Activated naive CD4-positive, alpha-beta T cell treated with Interleukin-2 at 50 U/mL for 16 hours (primary cell): ENCODE measurements at places on chromosomes 7 and 10.

- DNase-seq: no peak
Measured at GRCh38 chr7:129751916-129752315, 140.4 kb downstream of the NRF1 start.

DNA sequence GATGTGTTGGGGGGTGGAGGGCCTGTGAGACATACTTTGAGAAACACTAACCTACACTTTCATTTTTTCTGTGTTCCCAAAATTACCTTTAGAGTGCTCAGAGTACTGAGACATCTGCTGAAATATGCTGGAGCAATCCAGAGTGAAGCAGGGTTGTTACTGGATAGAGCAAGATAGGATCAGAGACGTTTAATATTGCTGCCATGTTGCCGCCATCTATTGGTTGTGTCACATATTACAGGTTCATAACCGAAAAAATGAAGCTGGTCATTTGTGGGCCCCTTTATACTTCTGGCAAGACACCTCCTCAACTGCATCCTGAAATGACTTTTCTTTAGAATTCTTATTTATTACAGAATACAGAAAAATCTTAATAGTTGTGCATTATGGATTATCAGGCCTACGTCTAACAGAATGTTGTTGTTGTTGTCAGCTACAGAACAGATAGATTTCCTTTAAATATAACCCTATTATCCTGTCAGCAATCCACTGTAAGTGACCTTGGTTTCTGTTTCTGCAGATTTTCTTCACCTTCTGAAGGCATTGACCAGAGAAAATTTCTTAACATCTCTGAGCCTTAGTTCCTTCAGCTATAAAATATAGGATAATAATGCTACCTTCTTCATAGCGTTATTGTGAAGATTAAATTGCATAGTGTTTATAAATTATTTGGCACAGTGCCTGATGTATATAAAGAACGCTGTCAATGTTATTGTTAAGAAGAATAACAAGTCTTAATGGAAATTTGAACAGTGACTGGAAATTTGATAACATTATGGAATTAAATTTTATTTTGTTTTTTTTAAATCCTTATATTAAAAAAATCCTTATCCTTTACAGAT is 16.2 kb upstream of the DLD start:
- peak; percentile 29 for DNase-seq

DNA sequence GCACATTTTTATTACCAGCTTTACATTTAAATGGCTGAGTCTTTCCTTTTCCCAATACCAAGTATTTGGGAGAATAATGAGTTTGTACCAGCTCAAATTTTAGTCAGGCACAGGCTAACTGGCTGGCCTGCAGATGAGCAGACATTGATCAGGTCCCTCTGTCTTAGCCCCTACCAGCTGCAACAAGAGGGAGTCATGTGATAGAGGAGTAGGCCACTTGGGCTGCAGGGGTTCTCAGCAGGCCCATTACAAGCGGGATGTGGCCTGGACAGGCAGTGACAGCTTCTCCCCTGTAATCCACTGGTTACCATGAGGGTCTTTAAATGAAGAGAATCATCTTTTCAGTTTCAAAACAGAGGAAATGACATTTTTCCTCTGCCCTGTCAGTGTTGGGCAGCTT is 283.6 kb downstream of the SUGCT start:
- DNase-seq: no peak

GRCh38 chr7:30927559-30927958 is 15.9 kb downstream of the AQP1 start:
- DNase-seq: no peak

DNA sequence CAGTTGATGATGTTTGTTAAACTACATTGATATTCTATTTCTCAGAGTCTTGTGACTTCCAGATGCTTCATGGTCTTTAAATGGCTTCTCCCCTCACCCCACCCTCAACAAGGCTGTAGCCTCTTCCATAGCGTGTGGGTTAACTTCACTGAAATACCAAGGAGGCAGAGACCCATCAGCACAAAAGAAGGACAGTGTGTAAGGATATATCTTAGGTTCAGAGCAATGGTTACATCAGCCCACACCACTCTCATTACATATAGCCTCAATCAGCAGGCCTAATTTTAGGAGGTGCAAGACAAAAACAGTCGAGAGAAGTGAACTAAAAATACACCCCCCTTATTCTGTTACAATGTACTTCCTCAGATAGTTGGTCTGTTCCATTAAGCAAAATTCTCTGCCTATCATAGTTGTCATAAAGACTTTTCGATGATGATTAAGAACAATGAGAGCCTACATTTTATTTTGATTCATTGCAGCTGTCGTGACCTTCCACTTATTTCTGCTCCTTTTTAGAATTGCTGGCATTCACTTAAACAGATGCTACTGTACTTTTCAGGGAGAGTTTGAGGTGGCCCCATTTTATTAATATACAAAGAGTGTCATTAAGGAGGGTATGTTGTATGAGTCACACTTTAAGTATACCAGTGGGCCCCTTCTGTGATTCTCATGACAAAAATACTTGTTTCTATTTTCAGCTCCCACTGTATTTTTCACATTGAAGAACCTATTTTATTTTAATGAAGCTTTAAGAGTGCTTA is 52.1 kb downstream of the WIPF3 start:
- no peak for DNase-seq
